ENCODE measurements at places on chromosomes 3 and 15. TPM values are rescaled to one million over a fixed set of nuclear protein-coding genes. Genes with fewer than 3 reads are reported as not detected.

DNA sequence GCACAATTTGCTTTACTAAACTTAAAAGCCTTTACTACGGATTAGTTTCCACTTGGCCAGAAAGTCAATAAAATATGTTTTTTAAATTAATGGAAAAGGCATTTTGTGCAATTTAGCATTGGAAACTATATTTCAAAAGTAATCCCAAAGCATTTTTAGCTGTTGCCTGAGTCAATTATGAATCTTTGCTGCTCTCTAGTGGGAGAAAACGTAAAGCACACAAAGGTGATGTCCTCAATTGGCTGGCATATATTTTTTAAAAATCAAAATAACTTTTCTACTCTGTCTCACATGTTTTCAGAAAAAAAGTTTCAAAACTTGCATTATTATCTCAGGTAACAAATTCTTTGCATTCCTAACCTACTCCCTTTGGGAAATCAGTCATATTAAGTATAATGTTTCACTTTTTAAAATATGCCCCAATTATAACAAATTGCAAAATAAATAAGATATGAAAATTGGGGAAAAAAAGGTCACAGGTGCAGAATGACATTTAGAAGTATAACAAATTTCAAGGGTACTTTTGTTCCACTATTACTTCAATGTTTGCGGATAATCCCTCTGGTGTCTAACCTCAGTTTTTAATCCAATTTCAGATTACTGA is 47.2 kb upstream of the TEX55 start:
- peak; percentile 33 for DNase-seq
- no peaks in the 10 kb centered on the region for H3K27me3 ChIP-seq
- H3K36me3 ChIP-seq = no peaks in the 10 kb centered on the region
- no peak overlapping the region for H3K4me3 ChIP-seq
- no peaks in the 10 kb centered on the region for H3K4me1 ChIP-seq
- H3K27ac ChIP-seq = no peak overlapping the region

GRCh38 chr3:98339031-98339430 is 14.6 kb upstream of the OR5K4 start:
- H3K4me3 ChIP-seq = no peak overlapping the region
- no peaks in the 10 kb centered on the region for H3K36me3 ChIP-seq
- no peak overlapping the region for H3K27ac ChIP-seq
- no peaks in the 10 kb centered on the region for H3K4me1 ChIP-seq
- peaks cover 1% of the 10 kb centered on the region for H3K27me3 ChIP-seq
- no peak for DNase-seq

GRCh38 chr15:67593562-67593961 is 51.1 kb downstream of the MAP2K5 start:
- no peak for DNase-seq
- H3K36me3 ChIP-seq = peaks cover 2% of the 10 kb centered on the region
- H3K27ac ChIP-seq = no peak overlapping the region
- peaks cover 2% of the 10 kb centered on the region for H3K27me3 ChIP-seq
- no peaks in the 10 kb centered on the region for H3K4me1 ChIP-seq
- no peak overlapping the region for H3K4me3 ChIP-seq

DNA sequence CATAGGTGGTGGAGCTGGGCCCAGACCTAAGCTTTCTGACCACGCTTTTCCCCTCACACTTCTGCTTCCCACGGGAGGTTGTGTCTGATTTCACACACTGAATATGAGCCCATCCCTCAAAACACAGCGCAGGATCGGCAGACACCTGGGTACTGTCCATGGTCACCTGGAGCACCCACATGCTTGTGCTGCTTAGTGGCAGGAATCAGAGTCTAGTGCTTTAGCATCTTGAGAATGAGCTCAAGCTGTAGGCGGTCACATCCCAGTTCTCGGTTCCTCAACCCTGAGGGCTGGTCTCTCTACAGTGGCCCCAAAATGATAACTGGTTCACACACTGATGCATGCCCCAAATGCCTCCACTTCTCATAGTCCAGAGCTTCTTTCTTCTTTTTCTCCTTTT is 111.0 kb downstream of the SEMA5B start:
- H3K36me3 ChIP-seq = no peaks in the 10 kb centered on the region
- peaks cover 9% of the 10 kb centered on the region for H3K27me3 ChIP-seq
- H3K4me1 ChIP-seq = no peaks in the 10 kb centered on the region
- no peak for DNase-seq

DNA sequence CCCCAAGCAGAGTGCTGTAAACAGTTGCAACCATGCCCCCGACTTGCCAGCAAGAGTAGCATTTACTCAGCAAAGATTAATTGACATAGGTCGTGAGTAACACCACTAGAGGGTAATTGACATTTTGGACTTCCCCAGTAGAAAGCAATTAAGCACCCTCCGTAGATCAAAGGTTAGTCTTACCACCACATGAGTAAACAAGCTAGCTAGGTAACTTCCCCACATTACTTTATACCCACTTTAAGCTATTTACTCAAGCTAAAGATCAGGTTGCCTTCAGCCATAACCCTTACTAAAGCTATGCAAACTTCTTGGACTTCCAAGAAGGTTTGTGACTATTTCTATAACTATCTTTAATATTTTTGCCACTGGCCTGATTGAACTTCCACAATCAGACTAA is 1072.7 kb downstream of the OTOL1 start:
- H3K27ac ChIP-seq = no peak overlapping the region
- no peak overlapping the region for H3K4me3 ChIP-seq

GRCh38 chr15:22980189-22981050 is at the start of gene CYFIP1:
Gene CYFIP1, minus strand, starts transcription at chr15:22980368. Its CDS starts 33,083 bp downstream, at chr15:22947285.
- H3K27me3 ChIP-seq = peaks cover 16% of the 10 kb centered on the region
- H3K4me1 ChIP-seq = peaks cover 10% of the 10 kb centered on the region
- peaks cover 9% of the 10 kb centered on the region for H3K36me3 ChIP-seq
- peak; percentile 86 for DNase-seq
- H3K4me3 ChIP-seq = peak within 1 kb of the TSS; percentile 97

DNA sequence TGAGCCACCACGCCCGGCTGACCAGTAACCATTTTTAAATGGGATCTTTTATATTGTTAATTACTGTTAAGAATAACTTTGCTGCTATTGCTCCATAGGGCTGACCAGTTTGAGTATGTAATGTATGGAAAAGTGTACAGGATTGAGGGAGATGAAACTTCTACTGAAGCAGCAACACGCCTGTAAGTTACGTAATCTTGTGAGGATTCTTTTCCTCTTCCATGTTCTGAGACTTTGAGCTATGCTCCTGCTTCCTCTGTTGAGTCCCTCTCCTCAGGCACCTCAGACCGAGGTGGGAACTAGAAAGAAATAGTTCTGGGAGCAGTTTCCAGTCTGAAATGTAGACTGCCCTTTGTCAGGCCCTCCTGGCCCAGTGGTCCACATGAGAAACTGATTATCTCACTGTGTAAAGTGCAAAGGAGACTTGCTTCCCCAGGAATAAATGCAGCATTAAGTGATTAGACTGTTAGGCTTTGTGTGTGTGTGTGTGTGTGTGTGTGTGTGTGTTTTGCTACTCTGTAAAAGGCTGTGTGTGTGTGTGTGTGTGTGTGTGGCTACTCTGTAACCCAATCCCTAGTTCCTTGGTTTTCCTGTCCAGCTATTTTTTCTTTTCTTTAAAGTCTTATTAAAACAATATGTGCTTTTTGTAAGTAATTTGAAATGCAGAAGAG is 5.2 kb downstream of the POLR2H start:
- H3K4me1 ChIP-seq = peaks cover 28% of the 10 kb centered on the region
- H3K4me3 ChIP-seq = no peak overlapping the region
- peaks cover 6% of the 10 kb centered on the region for H3K27me3 ChIP-seq
- peaks cover 39% of the 10 kb centered on the region for H3K36me3 ChIP-seq

DNA sequence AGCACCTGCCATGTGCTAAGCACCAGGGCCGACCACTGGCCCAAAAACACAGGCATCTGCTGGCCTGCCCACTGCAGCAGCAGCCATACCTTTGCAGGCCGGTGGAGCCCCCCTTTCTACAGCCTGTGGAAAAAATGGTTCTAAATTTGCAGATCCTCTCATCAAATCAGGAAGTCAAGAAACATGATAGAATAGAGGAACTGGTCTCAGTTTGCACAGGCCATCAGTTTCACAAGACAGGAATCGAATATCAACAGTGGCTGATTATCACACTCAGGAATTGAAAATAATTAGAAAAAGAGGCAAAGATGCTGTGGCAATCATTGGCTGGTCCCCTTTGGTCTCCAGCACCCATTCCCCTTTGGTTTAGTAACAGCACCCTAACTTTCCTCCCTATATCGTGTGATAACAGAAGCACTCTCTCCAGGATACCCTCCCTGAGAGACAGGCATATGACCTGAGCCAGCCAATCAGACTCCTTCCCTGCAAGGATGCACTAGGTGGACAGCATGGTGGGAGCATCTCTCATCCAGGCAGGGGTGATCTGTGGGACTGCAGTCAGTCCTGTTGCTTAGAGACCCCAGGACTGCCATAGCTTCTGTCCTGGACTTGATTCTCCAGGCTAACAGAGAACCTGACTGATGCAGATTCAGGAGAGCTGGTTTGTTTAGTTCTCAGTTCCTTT is 3.5 kb upstream of the PAK6 start:
- peaks cover 12% of the 10 kb centered on the region for H3K27me3 ChIP-seq
- DNase-seq = no peak
- no peaks in the 10 kb centered on the region for H3K36me3 ChIP-seq
- H3K27ac ChIP-seq = no peak overlapping the region
- H3K4me3 ChIP-seq = no peak overlapping the region
- peaks cover 9% of the 10 kb centered on the region for H3K4me1 ChIP-seq

- no peak for DNase-seq
- H3K36me3 ChIP-seq = no peaks in the 10 kb centered on the region
- no peak overlapping the region for H3K4me3 ChIP-seq
- H3K27me3 ChIP-seq = no peaks in the 10 kb centered on the region
Measured at GRCh38 chr3:196016485-196016884, 65.4 kb downstream of the TFRC start.

DNA sequence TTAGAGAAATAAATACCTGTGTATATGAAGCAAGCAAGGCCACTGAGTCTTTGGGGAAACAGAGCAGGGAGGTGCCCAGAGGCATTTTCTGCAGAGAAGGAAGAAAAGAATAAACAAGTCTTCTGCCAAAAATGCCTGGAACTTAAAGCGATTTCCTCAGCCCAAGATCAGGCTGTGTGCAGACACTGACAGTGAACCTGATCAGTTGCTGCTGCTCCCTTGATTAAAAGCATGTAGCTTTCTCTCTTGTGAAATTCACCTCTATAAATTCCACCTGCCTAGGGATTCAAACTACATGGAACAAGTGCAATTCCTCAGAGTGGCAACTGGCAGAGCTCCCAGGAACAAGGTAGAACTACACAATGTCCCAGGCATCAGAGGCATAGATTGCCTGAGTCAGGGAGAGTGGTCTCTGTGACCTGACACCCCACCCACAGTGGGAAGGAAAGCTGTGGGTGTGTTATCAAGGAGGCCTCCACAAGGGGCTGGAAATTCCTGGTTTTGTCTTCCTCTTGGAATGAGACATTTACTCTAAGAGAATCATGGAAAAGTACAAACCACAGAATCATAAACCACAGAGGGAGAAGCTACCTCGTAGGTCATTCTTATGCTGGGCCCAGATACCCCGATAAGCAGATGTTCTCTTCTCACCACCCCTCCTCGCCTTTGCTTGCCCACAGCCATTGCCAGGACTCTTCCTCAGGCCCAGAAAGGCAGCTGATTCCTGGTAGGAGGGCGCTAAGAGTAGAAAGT is 1.8 kb upstream of the ZBTB38 start:
- H3K27me3 ChIP-seq = peaks cover 3% of the 10 kb centered on the region
- no peak overlapping the region for H3K4me3 ChIP-seq
- no peak for DNase-seq
- H3K27ac ChIP-seq = peak overlapping the region; percentile 34

GRCh38 chr3:32176989-32177701 is 61.3 kb upstream of the CMTM8 start:
- H3K36me3 ChIP-seq = peaks cover 3% of the 10 kb centered on the region
- H3K27me3 ChIP-seq = no peaks in the 10 kb centered on the region
- H3K4me3 ChIP-seq = no peak overlapping the region
- H3K27ac ChIP-seq = peak overlapping the region; percentile 13
- peaks cover 24% of the 10 kb centered on the region for H3K4me1 ChIP-seq
- peak; percentile 82 for DNase-seq

DNA sequence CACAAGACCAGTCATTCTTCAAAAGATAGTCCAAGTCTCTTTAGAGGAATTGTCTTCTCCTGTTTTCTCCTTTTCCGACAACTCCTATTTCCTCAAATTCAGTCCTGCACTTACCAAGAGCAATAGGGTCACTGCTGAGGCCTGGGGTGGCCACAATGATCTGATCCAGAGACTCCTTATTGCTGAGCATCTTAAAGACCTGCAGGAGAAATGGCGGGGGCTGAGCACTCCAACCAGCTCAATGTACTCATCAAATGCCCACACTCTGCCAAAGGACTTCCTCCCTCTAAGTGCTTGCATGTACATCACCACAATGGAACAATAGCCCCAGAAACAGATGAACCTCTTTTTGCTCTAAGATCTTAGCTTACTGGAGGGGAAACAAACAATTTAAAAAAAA is 9.6 kb downstream of the UBL7 start:
- DNase-seq = no peak
- peaks cover 2% of the 10 kb centered on the region for H3K27me3 ChIP-seq
- H3K36me3 ChIP-seq = peaks cover 38% of the 10 kb centered on the region

GRCh38 chr15:78438619-78439285 is 736 bp downstream of the IREB2 start:
- DNase-seq = peak; percentile 49
- peak overlapping the region; percentile 96 for H3K27ac ChIP-seq
- H3K27me3 ChIP-seq = peaks cover 10% of the 10 kb centered on the region
- peaks cover 22% of the 10 kb centered on the region for H3K4me1 ChIP-seq

DNA sequence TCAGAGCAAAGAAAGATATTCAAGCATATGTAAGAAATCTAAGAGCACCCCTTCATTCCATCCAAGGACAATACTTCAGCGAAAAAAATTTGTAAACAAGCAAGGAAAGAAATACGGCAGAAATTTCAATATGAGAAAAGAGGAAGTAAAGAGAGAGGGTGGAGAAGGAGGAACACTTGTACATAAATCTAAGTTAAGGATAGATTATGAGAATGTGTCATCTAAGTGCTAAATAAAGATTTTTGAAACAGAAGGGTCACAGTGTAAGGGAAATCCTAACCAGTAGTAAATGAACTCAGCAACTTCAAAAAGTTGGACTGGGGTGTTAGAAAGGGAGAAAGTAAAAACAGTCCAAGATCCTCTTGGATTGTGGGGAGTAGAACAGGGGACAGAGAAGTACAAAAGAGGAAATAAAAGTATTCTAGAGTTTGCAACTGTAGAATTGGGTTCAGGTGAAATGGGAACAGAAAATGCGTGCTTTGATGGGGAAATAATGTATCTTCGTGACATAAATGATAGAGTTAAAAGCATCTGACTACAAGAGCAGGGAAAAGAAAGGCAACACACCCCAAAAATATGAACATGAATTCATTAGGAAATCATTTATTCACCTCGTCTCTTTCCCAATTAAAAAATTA is 68.5 kb upstream of the ATP13A5 start:
- no peaks in the 10 kb centered on the region for H3K36me3 ChIP-seq
- peaks cover 7% of the 10 kb centered on the region for H3K4me1 ChIP-seq
- H3K27ac ChIP-seq = no peak overlapping the region
- DNase-seq = no peak
- H3K4me3 ChIP-seq = no peak overlapping the region
- H3K27me3 ChIP-seq = peaks cover 1% of the 10 kb centered on the region

Gene GCNT3
- total RNA-seq = not detected

Gene TRH
- total RNA-seq = 0.49 TPM

Gene C3orf85
- total RNA-seq = not detected

Gene DCBLD2
- 26.9 TPM for total RNA-seq

Gene CPEB1
- total RNA-seq = not detected

Gene PTH1R
- total RNA-seq = 6.2 TPM

Gene RTP1
- not detected for total RNA-seq

Gene C15orf39
- 132 TPM for total RNA-seq

Gene NUDT16
- total RNA-seq = 26.0 TPM

Gene SERPINI2
- total RNA-seq = not detected

Gene ARGFX
- not detected for total RNA-seq
